ENCODE measurements at places on chromosomes 16 and 17.
A peak's percentile ranks its signal among the peaks of the same experiment; 100 is the strongest.

DNA sequence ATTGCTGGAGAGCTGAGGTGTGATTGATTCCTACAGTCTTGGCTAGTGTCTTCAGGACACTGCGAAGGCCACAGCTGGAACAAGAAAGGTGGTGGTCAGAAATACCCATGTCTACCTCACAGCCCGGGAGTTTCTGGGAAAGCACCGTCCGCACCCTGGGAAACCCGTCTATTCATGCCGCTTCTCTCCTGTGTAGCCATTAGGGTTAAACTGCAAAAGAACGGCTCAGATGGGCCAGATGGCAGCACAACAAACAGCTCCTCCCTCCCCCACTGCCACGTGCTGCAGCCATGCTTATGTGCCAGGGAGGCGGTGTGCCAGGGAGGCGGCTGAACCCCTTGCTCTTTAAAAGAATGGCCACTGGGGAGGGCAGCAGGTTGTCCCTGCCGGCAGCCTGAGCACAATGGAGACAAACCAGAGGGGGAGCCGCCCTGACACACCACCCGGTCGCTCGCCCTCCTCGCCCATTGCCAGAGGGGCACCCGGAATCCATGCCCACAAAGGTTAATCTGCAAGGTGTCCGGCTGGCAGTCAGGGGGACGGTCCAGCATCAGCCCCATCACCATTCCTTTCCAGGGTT lies 65.2 kb downstream of the CYTH1 start:
- peak; percentile 12 for DNase-seq

DNA sequence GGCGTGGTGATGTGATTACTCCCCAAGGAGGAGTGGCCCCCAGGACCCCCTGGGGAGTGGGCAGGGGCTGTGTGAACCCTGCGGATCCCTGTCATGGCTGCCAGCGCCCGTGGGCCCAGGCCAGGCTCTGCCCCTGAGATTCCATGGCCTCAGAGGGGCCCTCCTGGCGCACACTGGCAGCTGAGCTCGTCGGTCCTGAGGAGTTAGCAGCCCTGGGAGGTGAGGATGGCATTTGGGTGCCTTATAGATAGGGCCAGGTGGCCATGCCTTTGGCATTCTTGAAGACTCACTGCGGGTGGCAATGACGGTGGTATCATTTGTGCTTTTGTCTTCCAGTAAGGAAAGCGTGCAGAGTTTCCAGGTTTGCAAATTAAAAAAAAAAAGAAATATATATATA lies 146.8 kb upstream of the GSE1 start:
- no peak for DNase-seq

DNA sequence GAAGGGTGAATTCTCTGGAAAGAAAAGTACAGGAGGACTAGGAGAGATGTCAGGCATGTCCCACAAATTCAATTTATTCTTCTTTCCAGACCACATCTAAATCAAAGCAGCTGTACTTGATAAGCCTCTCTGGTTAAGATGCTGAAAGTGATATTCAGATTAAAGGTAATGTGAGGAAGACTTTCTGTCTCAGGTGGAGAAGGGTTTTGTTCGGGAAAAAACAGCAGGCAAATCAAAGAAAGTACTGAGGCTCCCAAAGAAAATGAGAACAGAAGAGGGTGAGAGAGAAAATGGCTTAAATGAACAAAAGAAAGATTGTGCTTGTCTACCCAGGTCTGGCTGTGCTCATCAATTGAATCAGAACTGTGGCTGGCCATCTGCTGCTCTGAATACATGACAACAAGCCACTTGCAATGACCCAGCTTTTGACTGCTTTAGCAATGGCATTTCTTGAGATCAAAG lies 55.6 kb downstream of the MMD start:
- no peak for DNase-seq

- no peak for DNase-seq
Measured at GRCh38 chr16:14667347-14668266, 26.5 kb downstream of the PLA2G10 start.

DNA sequence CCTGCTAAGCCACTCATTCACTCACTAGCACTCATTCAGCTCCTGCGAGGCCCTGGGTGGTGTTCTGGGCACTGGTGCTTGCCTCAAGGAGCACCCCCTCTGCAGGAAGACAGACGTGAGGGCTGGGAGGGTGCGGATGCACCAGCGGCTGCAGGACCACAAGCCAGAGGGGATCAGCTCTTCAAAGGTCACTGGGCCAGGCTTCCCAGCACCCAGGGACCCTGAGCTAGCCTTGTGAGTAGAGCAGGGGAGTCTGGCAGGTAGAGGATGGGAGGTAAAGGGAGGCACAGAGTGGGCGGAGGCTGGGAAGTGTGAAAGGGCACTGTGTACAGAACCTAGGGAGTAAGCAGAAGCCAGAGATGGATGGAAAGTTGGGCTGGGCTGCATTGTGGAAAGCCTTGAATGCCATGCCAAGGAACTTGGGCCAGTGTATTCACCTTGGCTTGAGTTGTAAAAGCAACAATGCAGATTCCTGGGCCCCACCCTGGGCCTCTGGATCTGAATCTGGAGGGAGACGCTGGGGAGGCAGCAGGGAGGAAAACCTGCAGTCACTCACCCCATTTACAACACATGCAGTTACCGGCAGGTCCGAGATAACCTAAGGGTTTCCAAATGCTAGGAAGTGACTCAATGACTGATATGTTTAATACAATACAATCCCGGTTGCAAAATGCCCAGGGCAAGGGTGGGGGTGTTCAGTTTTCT lies 1.7 kb downstream of the IL4R start:
- no peak for DNase-seq

GRCh38 chr16:64019339-64019738 lies 1102.5 kb downstream of the CDH11 start:
- DNase-seq: no peak

DNA sequence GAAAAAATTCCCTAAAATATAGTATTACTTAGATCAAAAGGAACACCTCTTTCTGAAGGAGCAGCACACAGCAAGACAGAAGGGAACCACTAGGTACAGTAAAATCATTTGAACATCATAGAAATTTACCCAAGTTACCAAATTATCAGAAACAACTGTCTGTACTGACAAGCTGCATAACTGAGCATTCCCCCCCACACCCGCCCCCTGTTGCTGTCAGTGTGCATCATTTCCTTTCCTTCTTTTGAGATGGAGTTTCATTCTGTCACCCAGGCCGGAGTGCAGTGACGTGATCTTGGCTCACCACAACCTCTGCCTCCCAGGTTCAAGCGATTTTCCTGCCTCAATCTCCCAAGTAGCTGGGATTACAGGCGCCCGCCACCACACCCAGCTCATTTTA lies 120.7 kb downstream of the TRIM37 start:
- DNase-seq: no peak

GRCh38 chr17:60325730-60326524 lies 66.0 kb downstream of the USP32 start:
- DNase-seq: no peak

- DNase-seq: no peak
Measured at GRCh38 chr17:39722965-39723848, 7.1 kb downstream of the MIEN1 start.

DNA sequence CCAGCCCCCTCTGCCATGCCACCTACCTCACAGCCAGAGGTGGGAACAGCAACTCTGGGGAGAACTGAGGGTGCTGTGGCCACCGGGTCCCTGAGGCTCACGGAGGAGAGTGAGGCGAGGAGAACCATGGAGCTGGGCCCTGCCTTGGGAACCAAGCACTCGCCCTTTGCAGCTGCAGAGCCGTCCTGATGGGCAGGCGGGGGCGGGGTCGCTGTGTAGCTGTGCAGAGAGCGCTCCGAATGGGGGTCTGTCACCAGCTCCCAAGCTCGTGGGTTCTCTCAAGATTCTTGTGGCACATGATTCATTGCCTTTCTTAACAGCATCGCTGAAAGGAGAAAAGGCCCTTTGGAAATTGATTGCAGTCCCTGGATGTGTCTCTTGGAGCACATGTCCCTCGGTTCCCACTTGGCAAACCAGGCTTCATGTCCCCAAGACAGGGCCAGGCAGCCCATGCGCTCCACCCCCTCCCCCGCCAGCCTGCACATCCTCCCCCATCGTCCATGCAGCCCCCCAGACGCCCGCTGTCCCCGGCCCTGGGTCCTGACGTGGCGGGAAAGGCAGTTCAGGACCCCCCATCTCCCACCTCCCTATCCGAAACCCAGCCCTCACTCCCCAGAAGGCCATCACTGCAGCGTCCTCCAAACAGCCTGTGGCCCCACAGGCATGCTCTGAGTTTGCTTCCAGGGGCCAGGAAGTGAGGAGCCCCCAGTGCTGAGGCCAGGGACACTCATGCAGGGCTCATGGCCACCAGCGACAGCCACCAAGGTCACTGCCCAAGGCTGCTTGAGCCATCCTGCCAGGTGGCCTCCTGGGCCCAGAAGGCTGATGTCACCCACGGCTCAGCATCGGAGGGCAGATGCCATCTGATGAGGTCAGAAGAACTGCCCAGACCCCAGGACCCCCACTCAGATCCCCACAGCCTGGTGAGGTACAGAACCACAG lies 20.6 kb upstream of the CHMP6 start:
- DNase-seq: no peak

- DNase-seq: no peak
Measured at GRCh38 chr17:58376472-58377000, 24.5 kb upstream of the SUPT4H1 start.

GRCh38 chr17:82587234-82588086 lies 60.8 kb downstream of the WDR45B start:
- DNase-seq: no peak
